ENCODE measurements at places on chromosomes 2 and 18. TPM values are rescaled to one million over a fixed set of nuclear protein-coding genes. Genes with fewer than 3 reads are reported as not detected.

Gene RAX
- not detected for total RNA-seq

Gene SF3B6
- 85.7 TPM for total RNA-seq

Gene MYO3B
- total RNA-seq = 0.24 TPM

Gene GPR35
- 0.24 TPM for total RNA-seq

Gene SAG
- not detected for total RNA-seq

Gene FAM124B
- 0.36 TPM for total RNA-seq

DNA sequence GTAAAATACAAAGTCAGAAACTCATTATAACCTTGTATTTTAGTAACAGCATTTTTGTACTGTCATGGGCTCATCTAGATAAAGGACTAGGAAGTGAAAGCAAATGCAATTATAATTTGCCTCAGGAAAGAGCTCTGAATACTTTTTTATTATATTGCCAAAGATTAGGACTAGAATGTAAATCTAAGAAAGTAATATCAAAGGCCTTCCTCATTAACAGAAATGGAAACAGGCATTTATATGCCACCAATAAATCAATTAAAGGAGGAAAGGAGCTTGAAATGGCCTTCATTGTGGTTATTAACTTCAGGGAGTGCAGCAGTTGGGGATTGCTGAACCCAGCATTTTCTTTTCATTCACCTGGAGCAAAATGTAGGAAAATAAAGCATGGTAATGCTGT lies 39.6 kb downstream of the DTNA start:
- no peak for ATAC-seq

DNA sequence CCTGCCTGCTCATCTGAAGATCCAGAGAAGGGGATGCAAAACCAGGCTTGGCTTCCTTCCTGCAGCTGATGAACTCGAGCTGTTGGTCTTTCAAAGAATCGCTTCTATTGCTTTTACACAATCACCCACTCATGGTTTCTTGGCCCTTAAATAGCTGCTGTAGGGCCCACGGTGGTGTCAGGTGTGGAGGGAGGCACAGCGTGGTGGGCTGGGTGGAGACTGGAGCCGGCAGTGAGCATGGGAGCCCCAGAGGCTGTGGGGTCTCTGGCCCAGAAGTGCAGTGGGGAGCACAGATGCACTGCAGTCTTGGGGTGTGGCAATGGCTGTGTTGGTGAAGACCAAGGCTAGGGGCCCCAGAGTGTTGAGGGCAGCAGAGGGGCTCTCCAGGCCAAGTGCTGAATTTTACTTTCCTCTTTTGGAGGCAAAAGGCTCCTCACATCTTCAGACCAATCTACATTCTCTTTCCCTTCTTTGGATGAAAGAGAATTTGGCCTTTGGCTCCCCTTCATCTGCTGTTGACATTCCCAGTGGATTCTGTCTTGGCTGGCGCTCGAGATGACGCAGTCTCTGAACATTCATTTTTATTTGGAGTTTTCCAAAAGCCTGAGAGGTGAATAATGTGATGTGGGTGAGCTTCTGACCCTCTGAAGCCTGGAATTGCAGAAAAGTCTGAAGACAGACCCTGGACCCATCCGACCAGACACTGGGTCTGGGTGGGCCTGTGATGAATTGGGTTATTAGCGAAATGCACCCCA lies 70.1 kb upstream of the ASB18 start:
- ATAC-seq = no peak

DNA sequence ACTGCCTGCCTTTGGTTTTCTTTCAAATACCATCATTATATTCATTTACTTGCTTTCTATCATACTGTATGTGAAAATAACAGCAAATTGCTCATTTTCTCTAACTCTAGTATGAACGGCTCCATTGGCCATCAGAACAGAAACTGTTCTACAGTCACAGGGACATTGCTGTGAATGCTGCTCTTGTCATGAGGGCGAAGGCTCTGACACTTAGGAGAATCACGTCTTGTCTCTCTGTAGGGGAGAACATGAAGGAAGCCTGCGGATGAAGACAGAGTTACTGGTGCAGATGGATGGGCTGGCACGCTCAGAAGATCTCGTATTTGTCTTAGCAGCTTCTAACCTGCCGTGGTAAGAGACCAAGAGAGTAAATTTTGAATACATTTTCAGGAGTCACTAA lies 41.7 kb upstream of the ELOA2 start:
- no peak for ATAC-seq

DNA sequence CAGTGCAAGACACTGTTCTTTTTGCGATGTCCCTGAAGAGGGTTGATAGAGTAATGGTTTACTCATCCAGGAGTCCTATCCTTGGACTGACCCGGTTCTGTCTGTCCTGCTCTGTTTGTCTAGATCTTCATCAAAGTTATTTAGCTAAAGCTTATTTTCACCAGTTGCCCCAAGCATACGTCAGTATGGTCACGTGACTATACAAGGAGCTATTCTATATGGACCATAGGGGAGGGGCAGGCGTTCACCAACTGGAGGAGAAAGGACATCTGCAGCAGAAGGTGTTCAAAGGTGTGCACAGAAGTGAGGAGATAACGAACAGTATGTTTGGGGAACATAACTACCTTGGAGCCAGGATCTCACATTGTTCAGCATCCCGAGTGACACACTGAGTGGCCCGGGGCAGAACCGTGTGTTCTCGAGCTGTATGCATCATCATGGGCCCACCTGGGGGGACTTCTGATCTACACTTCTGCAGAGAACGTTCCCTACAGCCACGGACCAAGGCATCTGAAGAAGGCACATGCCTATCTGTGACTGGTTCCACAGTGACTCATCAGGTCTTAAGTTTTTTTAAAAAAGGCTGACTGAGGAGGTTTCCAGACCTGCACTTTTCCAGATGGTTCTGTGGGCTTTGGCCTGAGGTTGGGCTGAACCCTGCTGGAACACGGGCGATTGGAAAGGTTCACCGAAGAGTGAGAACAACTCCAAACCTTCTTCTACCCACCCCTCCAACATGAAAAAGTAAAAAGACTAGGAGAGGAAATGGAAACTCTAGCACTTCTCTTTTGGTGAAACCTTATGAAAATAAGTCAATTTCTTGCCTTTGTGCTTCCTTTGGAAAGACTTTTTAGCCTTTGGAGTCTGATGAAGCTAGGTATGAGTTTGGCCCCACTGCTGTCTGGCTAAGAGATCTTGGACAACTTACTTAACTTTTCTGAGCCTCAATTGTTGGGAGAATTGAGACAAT lies 68.6 kb upstream of the YWHAQ start:
- peak; percentile 58 for ATAC-seq

GRCh38 chr18:50709193-50709592 lies 110.6 kb downstream of the MRO start:
- no peak for ATAC-seq

DNA sequence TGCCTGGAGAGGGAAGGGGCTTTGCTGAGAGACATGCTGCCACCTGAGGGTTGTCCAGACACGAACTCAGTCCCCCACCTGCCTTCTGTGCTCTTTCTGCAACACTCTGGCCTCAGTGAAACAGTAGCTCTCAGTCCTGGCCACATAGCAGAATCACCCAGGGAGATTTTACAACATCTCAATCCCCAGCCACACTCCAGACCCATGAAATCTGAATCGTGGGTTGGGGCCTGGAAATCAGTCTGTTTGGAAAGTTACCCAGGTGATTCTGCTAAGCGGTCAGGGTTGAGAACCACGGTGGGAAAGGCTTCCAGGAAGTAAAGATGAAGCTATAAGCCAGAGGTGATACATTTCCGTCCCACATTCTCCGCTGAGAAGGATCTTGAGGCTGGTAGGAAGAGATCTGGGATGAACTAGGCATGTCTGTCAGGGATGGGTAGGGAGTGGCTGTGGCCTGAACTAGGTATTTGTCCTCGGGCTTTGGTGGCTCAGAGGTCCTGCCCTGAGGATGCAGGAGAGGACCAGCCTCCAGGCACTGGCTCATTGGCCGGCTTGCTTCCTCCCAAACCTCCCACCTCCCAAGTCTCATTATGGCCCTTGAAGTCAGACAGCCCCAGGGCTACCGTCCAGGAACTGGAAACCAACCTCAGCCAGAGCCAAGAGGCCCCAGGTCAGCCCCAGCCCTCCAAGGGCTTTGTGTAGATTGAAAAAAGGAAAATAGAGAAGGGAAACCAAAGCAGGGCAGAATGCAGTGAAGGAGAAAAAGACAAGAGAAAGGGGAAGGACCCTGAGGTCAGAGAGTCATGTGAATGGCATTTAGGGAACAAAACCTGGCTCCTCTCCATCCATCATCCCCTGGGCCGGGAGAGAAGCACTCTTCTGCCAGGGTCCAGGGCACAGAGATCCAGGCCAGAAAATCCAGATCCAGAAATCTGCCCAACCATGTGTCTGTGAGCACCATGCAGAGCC lies 119.6 kb downstream of the ZFP36L2 start:
- no peak for ATAC-seq

DNA sequence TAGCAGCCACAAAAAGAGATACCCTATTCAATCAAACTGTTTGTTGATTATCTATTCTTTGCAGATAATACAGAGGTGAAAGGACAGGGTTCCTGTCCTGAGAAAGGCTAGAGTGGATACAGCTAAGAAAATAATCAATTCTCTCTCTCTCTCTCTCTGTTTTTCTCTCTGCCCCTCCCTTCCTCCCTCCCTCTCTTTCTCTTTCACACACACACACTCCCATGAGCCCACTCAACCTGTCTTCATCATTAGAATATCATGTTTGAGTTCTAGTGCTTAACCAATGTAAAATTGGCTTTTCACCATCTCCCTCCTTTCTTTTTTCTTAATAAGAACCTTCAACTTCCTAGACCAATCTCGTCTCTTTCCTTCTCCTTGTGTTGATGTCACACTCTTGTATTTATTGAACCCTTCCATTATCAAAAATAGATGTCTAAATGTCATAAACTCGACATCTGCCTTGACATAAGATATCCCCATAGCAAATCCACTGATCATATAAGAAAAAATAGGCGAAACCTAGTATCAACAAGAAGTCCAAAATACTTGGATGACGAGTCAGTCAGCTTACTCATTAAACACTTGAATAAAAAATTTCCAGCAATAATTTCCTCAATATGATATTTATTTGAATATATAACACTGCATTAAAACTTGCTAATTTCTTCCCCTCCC lies 42.8 kb upstream of the CYTIP start:
- no peak for ATAC-seq

DNA sequence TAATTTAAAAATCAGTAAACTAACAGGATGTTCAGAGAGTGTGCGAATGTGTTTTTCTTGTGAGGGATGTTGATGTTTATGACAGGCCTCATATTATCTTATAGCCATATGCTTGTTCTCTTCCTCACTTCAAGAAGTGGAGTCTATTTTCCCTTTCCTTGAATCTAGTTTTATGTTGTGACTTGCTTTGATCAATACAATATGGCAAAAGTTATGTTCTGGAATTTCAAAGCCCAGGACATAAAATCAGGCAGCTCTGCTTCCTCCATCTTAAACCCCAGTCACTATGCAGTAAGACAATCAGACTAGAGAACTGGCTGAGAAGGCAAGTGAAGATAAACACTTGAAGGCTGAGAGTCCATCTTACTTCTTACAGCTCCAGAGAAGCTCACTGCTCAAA lies 585.1 kb upstream of the NETO1 start:
- no peak for ATAC-seq

DNA sequence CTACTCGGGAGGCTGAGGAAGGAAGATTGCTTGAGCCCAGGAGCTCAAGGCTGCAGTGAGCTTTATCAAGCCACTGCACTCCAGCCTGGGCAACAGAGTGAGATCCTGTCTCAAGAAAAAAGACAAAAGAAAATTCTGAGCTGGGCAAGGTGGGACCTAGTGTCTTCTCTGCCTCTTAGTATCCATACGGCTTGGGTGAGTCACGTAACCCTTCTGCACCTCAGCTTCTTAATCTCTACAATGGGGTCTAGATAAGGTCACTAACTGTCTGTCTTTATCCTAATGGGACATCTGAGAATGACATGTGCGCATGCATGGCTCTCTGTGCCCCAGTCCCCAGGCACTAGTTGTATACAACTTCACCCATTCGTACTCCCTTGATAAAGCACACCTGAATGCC lies 53.4 kb upstream of the TLK1 start:
- no peak for ATAC-seq

DNA sequence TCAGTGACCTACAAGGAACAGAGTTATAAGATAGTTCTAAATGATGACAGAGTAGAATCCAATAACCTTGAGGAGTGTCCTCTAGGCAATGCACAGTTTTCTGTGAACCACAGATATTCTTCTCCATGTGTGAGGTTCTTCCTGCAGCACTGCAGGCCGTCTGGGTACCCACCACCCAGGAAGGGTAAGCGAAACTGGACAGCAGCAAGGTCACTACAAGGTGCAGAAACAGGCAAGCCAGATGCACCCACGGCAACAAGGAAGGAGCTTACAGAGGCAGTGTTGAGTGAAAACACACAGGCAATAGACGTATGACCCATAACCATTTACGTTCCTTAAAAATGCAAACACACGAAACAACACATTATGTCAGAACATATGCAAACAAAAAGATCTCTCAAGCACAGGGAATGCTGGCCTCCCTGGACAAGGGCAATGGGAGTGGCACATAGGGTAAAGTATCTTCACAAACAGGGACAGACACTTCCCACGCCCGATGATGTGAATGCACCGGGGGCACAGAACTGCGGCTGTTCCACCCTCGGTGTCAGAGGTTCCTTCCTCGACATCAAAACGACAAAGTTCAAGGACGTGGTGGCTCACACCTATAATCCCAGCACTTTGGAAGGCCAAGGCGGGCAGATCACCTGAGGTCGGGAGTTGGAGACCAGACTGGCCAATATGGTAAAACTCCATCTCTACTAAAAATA lies 84.1 kb downstream of the NDUFA10 start:
- ATAC-seq = no peak

GRCh38 chr2:38465789-38466127 lies 88.7 kb upstream of the ATL2 start:
- ATAC-seq = no peak

DNA sequence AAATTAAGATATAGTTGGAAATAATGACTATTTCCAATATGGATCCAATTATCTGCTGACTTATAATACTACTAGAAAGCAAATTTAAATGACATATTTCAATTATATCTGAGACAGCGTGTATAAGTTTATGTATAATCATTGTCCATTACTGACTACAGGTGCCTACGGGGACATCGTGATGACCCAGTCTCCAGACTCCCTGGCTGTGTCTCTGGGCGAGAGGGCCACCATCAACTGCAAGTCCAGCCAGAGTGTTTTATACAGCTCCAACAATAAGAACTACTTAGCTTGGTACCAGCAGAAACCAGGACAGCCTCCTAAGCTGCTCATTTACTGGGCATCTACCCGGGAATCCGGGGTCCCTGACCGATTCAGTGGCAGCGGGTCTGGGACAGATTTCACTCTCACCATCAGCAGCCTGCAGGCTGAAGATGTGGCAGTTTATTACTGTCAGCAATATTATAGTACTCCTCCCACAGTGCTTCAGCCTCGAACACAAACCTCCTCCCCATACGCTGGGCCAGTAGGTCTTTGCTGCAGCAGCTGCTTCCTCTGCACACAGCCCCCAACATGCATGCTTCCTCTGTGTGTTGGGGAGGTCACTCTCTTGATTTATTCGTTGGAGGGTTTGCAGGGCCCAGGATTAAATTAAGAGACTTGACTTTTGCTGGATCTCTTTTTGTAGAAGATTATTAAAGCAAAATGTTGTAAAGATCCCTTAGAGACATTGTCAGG lies 194.4 kb downstream of the RPIA start:
- no peak for ATAC-seq

- ATAC-seq = peak; percentile 95
Observed at GRCh38 chr18:31419457-31419932, 28.0 kb upstream of the DSG3 start.
